ENCODE measurements at places on chromosomes 7 and 10. TPM values are rescaled to one million over a fixed set of nuclear protein-coding genes. Genes with fewer than 3 reads are reported as not detected.

PGAM2 gene
- total RNA-seq, result not detected

TMEM139 gene
- 0.73 TPM for total RNA-seq

CSGALNACT2 gene
- total RNA-seq, result 66.2 TPM

CPXM2 gene
- not detected for total RNA-seq

ECHDC3 gene
- not detected for total RNA-seq

P4HA1 gene
- 48.1 TPM for total RNA-seq

CCDC136 gene
- total RNA-seq, result 4.8 TPM

TAS2R41 gene
- not detected for total RNA-seq

VPS37D gene
- 0.33 TPM for total RNA-seq

PKD2L1 gene
- total RNA-seq, result not detected

CLCN1 gene
- not detected for total RNA-seq

PLAU gene
- 3.0 TPM for total RNA-seq

EXOSC1 gene
- total RNA-seq, result 49.3 TPM

ITPRID1 gene
- not detected for total RNA-seq

HDAC9 gene
- total RNA-seq, result 0.65 TPM

TMEM229A gene
- total RNA-seq, result not detected

RASSF4 gene
- total RNA-seq, result 1.2 TPM

ABCB1 gene
- total RNA-seq, result 9.8 TPM

FEZF1 gene
- total RNA-seq, result not detected

BUD31 gene
- total RNA-seq, result 106 TPM

ZNF775 gene
- total RNA-seq, result 6.4 TPM
